OCI-LY7 (cell line): ENCODE measurements at places on chromosomes 2 and 18. TPM values are rescaled to one million over a fixed set of nuclear protein-coding genes. Genes with fewer than 3 reads are reported as not detected.
A peak's percentile ranks its signal among the peaks of the same experiment; 100 is the strongest.

DNA sequence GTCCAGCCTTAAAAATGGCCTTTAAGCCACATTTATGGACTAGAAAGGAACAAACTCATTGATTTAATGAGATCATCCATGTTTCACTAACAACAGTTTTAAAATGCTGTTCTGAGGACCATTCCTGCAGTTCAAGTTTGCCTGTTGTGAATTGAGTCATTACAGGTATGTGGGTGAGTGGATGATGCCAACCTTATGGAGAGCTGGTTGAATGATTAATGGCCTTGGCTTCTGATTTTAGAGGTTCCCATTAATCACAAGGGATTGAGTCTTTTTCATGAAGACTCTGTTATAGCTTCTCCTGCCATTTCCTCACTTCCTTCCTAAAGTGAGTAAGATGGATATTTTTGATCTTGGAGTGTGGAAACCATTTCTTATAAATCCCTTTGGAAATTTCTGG, 459.8 kb upstream of the SLC14A2 start:
- DNase-seq: no peak

GRCh38 chr2:193793914-193794313, 1599.2 kb upstream of the TMEFF2 start:
- no peak for DNase-seq

DNA sequence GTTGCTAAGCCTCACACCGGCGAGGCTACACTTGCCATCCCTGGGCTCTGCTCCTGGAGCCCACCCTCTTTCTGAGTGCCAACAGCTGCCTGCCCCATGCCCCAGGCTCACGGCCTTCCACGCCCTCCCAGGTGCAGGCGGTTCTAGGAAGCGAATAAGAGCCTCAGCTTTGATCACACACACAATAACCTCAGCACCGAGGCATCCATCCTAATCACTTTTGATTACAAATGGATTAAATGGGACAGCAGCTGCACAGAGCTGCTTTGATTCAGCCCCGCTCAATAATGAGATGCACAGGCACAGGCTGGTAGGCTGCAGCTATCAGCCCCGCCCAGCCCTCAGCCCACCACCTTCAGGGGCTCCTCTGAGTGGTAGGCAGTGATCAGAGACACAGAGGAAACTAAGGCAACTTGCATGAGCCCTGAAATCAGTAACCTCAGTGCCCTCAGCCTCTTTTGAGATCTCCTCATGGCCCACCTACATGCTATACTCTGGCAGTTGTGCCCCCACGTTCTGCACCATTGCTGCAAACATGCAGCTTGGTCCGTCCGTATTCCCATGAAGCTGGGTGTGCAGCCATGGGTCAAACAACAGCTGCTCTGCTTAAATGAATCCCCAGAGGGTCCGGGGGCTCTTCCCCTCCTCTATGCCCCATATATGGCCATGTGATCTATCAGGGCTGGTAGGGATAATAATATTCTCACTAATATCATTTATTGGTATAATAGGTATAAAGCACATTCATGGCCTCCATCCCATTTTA, 171.4 kb downstream of the SETBP1 start:
- no peak for DNase-seq

DNA sequence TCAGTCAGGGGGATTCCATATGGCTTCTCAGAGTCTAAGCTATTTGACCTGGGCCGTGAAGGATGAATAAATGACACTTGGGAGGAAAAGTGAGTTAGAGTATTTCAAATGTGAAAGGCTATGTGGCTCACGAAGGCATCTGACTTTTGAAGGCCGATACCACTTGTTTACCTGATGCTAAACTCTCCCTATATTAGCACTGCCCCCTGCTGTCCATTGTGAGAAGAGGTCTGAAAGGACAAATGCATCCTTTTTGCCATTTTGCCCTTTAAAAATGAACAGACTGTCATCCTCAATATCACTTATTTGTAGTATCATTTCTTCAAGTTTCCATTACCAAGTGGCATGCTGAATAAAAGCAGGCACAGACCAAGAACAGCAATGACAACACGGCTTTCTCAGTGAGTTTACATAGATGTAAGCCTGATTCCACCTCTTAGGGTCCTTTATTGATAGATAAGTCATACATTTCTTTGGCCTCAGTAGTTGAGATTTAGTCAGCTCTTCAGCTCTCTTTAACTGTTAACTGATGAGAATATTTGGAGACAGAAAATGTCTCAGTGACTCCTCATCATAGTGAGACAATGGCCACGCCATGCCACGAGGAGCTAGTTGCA, 40.1 kb downstream of the DOCK10 start:
- DNase-seq: peak; percentile 86

ADD2 gene
- total RNA-seq: not detected in 2 replicates

DNA sequence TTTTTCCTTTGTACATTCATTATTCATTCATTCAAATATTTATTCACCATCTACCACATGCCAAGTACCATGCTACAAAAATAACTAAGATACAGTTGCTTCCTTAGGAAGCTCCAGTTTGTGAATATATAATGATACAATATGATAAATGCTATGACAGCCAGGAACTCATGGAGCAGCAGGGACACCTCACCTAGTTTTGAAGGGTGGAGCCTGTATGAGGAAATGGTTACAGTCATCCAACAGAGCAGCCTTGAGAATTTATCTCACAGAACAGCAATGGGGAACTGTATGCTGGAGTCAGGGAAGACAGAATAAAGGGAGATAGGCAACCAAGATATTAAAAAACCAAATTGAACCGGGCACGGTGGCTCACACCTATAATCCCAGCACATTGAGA, 124.0 kb downstream of the OSBPL1A start:
- DNase-seq: no peak

SNED1 gene
- total RNA-seq: 13.6 and 15.3 TPM in 2 replicates

- no peak for DNase-seq
Measured at GRCh38 chr2:28433935-28434599, 41.4 kb downstream of the FOSL2 start.

GRCh38 chr2:60679036-60679780, 76.9 kb upstream of the PAPOLG start:
- DNase-seq: no peak

CCDC68 gene
- total RNA-seq: not detected in 2 replicates

DNA sequence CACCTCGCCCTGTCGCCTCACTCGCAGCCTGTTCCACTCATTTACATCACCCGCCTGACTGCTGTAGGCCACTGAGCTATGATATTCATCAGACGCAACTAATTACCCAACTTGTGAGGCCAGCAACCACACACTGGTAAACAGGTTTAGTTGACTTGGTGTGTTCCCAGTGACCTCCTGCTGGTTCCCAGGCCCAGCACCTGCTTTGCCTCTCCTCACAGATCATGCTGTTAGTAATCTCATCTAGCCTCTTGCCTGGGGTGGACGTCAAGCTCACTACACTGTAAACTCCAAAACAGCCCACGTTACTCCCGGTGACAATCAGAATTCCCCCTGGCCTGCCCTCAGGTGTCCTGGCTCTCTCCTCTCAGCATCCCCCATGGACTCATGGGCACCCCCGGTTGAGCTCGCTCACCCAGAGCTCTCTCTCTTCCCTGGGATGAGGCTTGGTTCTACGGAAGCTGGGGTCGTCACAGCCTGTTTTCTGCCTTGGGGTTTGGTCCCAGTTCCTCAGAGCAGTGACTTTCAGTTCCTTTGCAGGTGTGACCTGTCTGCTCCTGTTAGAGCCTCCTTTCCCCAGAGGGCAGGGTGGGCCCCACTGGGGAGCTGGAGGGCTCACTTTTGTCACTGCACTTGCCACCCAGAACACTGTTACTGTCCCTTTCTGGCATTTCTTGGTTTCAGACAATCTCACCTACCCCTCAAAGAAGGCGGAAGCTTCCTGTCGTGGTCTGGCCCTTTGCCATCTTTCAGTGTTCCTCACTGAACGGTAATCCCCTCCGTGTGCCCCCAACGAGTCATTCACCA, 40.3 kb downstream of the INPP5D start:
- peak; percentile 95 for DNase-seq

DNA sequence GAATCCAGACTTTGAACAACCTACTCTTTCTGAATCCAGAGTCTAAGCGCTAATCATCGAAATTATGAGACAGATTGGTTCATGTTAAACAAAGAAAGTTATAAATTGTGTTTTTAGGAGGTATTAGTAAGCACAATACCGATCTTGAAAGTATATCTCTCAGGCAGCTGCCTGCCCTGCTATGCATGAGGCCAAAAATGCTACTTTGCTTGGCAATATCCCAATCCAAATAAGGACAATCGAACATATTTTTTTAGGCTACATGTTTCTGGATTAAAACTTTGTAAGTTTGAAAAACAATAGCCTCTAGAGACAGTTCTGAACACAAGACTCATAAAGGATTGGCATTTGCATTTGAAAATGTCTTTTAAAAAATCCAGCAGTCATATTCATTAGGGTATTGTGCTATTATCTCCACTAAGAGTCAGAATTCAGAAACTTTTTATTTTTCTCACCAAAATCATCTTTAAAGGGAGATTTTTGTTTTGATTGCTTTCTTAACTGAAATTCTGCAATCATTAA, 167.1 kb downstream of the PDE1A start:
- DNase-seq: no peak

SIX2 gene
- not detected in 2 replicates for total RNA-seq

- DNase-seq: no peak
Measured at GRCh38 chr2:137380610-137381009, 583.7 kb upstream of the HNMT start.

GRCh38 chr2:146764301-146764700, 1080.5 kb upstream of the ACVR2A start:
- DNase-seq: no peak

PCARE gene
- total RNA-seq: not detected in 2 replicates

ASB18 gene
- total RNA-seq: not detected in 2 replicates

- DNase-seq: no peak
Measured at GRCh38 chr2:241862775-241863535, 4.3 kb upstream of the PDCD1 start.
